ENCODE measurements at places on chromosomes 2 and 18. TPM values are rescaled to one million over a fixed set of nuclear protein-coding genes. Genes with fewer than 3 reads are reported as not detected.

Gene GBX2
- total RNA-seq = not detected

Gene GPAT2
- total RNA-seq = not detected

Gene ZC3H6
- total RNA-seq = 21.7 TPM

Gene CHN1
- total RNA-seq = 46.6 TPM

Gene HOXD9
- not detected for total RNA-seq

Gene AGXT
- total RNA-seq = not detected

Gene CD302
- total RNA-seq = 1.1 TPM

Gene NAT8
- total RNA-seq = not detected

Gene SPC25
- 38.9 TPM for total RNA-seq

Gene VAMP5
- total RNA-seq = not detected

Gene FAM210A
- total RNA-seq = 15.5 TPM

Gene ZSWIM2
- total RNA-seq = 0.39 TPM

Gene CYP26B1
- 1.2 TPM for total RNA-seq

Gene ARHGAP25
- total RNA-seq = 5.8 TPM

Gene ACMSD
- total RNA-seq = not detected

Gene TCF4
- 161 TPM for total RNA-seq

Gene SERPINB10
- not detected for total RNA-seq

Gene COL4A4
- 0.60 TPM for total RNA-seq

Gene TLX2
- not detected for total RNA-seq

Gene MATN3
- 1.7 TPM for total RNA-seq

Gene CROCC2
- total RNA-seq = not detected

Gene L3MBTL4
- 0.34 TPM for total RNA-seq

Gene CD207
- total RNA-seq = not detected

Gene CD8B
- total RNA-seq = not detected

Gene PROKR1
- 2.1 TPM for total RNA-seq

Gene LIMS3
- total RNA-seq = not detected

Gene ALLC
- not detected for total RNA-seq

Gene GPR35
- 0.74 TPM for total RNA-seq

Gene HOXD12
- not detected for total RNA-seq

Gene ERCC3
- total RNA-seq = 68.9 TPM

Gene UCN
- 1.2 TPM for total RNA-seq

Gene C2orf15
- total RNA-seq = 5.6 TPM

Gene IL1RL2
- not detected for total RNA-seq

Gene THSD7B
- 1.2 TPM for total RNA-seq

Gene ZNF892
- 15.4 TPM for total RNA-seq

Gene NT5C1B
- total RNA-seq = not detected

Gene NXPH2
- total RNA-seq = 4.3 TPM

Gene AQP12B
- not detected for total RNA-seq

Gene RPL37A
- 1,918 TPM for total RNA-seq

Gene TANK
- total RNA-seq = 19.8 TPM

Gene PLCD4
- total RNA-seq = 1.1 TPM

Gene FEV
- total RNA-seq = not detected

Gene PTH2R
- total RNA-seq = not detected

Gene FAHD2A
- total RNA-seq = 37.0 TPM

Gene TXNDC2
- total RNA-seq = not detected

Gene SH3RF3
- 0.28 TPM for total RNA-seq

Gene EPHA4
- total RNA-seq = 300 TPM

Gene CTAGE1
- not detected for total RNA-seq

Gene CHRNA1
- total RNA-seq = 0.11 TPM

Gene SLC35F5
- total RNA-seq = 83.0 TPM

Gene NPAS2
- total RNA-seq = 0.59 TPM

Measured in neural progenitor cell (in vitro differentiated cells).